ENCODE measurements at places on chromosomes 5 and 9.

GRCh38 chr5:178122346-178122745, 8.5 kb upstream of the RMND5B start:
- DNase-seq, result no peak

GRCh38 chr5:141508798-141509611, 20.1 kb downstream of the PCDHGC5 start:
- no peak for DNase-seq

GRCh38 chr9:4380406-4380805, 80.5 kb upstream of the GLIS3 start:
- DNase-seq, result no peak

GRCh38 chr5:1651250-1651649, 127.5 kb upstream of the LPCAT1 start:
- DNase-seq, result no peak

DNA sequence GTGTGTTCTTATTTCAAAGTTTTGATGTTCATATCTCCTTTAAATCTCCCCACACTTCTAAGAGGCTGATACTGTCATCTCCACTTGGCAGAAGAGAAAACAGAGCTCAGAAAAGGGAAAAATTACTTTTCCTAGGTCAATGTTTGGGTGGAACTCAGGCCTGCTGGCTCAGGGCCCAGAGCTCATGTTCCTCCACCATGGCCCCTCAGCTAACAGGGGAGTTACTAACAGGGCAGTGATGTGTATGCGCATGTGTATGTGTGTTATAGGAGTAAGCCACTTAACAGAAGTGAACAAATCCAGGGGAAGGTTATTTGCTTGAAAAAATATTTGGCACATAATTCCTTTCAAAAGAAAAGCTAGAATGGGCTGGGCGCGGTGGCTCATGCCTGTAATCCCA, 2.5 kb downstream of the C1QTNF2 start:
- no peak for DNase-seq

GRCh38 chr9:35736201-35736633, 3.8 kb downstream of the CREB3 start:
- no peak for DNase-seq

GRCh38 chr9:113616621-113617496, 153.3 kb downstream of the RGS3 start:
- no peak for DNase-seq

DNA sequence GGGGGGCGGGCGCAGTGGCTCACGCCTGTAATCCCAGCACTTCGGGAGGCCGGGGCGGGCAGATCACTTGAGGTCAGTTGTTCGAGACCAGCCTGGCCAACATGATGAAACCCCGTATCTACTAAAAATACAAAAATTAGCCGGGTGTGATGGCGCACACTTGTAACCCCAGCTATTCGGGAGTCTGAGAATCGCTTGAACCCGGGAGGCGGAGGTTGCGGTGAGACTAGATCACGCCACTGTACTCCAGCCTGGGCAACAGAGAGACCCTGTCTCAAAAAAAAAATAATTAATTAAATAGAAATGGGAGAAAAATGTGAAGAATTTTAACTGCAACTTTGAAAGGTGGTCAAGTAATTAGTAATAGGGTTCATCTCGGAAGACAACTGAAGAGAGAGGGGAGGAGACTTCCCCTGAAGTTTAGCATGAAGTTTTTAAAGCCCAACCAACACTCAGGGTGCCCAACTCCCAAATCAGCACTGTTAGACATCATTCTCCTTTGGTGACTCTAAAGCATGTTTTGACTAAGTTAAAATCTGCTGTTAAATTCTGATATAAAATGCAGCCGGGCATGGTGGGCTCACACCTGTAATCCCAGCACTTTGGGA, 1.4 kb upstream of the CSNK1A1 start:
- no peak for DNase-seq

DNA sequence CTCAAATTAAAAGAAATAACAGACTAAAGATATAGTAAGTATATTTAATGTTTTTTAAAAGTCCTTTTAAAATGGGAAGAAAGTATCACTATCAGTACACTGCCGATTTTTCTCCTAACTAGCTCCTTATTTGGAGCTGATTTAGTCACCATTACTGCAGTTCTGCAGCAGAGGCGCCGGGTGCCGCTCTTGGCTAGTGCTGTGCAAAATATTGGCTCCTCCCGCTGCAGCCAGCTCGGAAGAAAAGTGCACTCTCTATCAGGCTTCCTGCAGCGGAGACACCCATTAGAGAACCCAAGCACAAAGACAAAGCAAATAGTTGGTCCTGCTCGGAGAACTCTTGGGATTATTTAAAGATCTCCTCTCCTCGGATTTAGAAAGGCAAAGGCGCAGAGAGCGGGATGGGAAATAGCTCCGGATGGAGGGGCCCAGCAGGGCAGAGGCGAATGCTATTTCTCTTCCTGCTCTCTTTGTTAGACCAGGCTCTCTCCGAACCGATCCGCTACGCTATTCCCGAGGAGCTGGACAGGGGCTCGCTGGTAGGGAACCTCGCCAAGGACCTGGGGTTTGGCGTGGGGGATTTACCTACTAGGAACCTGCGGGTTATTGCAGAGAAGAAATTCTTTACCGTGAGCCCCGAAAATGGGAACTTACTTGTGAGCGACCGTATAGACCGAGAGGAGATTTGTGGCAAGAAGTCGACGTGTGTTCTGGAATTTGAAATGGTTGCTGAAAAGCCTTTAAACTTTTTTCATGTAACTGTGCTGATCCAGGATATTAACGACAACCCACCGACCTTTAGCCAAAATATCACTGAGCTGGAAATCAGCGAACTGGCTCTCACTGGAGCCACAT, at the start of gene PCDHGB3:
PCDHGB3 (plus strand) TSS at position 249 of the 855 bp plus-strand sequence; CDS start at position 402, 153 bp downstream.
- no peak for DNase-seq

DNA sequence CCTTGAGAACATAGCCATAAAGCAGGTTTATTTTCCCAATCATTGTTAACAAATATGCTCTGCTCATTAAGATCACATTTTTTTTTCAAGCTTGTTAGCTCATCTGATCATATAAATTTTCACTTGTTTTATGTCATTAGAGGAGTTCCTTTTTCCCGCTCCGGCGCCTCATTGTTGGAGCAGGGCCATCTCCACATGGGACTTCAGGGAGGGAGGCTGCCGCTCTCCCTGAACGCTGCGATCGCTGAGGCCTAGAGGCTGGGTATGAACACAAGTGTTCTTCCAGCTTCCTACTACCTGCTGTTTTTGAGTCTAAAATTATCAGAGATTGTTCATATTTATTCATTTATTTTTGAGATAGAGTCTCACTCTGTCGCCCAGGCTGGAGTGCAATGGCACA, 246.9 kb downstream of the MPDZ start:
- DNase-seq, result no peak

DNA sequence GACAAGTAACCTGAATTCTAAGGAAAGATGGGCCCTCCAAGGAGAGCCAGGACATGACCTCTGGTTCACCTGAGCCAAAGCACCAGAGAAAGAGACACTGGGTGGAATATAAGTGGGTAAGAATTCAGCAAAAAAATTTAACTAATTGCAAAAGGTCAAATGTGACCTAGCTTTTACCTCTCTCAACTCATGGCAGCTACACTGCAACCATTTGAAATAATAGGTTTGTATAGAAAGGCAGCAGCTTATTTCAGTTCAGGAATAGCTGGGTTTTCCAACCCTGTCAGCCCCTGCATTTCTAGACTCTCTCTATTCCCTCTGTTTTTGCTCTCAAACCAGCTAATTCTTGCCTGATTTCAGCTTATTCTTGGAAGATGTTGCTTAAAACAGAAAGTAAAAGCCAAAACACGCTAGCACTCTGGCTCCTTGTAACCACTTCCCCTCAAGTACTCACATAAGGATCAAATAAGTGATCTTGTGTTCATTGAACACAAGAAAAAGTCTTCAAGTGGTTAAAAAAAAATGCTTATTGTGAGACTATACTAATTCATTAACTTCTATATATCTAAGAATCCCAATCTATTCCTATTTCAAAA, 101.1 kb upstream of the NR4A3 start:
- no peak for DNase-seq

DNA sequence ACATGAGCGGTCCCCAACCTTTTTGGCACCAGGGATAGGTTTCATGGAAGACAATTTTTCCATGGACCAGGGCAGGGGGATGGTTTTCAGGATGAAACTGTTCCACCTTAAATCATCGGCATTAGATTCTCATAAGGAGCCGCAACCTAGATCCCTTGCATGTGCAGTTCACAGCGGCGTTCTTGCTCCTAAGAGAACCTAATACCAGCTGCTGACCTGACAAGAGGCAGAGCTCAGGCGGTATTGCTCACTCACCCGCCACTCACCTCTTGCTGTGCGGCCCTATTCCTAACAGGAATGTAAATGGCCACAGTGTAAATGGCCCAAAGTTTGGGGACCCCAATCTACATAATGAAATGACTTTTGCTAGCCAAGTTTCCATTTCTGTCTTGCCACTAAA, 3.1 kb upstream of the PLIN2 start:
- DNase-seq, result no peak

DNA sequence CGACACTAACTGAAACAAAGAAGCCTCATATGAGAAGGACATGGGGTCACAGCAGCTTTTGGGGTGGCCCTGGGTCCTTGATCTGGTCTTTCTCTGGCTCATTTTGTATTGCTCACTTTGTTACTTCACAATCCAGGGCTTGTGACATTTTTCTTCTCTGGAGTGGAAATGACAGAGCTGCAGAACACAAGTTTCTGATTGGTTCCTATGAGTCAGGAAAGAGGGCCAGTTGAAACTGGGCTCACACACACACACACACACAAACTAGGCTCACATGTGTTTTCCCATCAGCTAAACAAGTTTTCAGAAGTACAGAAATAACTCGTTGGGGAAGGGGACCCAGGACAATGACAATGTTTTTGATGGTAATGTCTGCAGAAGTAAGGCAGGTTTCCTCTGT, 54.3 kb downstream of the TMC1 start:
- DNase-seq, result no peak

GRCh38 chr5:111367115-111367514, 142.9 kb downstream of the CAMK4 start:
- DNase-seq, result no peak

DNA sequence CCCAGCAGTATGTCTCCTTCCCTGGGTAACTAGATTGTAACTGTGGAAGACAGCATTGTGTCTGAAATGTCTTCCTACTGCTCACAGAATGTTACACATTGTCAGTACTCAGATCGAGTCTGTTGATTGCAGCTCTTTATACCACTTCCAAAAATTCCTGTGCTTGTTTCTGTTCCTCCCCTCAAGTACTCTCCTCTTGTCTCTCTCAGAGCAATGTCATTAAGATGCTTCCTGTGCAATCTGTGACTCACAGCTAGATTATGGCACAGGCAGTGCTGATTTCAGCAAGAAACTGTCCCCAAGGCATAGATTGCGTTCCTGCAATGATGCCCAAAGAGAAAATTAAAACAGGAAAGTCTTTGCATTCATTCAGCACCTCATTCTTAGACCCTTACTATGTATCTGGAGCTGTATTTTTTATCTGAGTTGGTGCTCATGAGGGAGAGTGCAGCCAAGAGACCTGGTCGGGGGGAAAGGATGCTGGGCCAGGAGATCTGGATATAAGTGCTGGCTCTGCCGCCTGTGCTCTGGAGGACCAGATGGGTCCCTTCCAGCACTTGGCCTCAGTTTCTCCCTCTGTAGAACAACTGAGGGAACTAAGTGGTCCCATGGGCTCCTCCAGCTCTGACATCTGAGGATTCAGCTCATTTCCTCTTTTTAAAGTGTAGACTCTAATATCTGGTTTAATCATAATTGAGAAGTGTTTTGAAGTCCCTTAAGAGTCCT, 40.8 kb upstream of the GNPDA1 start:
- no peak for DNase-seq

DNA sequence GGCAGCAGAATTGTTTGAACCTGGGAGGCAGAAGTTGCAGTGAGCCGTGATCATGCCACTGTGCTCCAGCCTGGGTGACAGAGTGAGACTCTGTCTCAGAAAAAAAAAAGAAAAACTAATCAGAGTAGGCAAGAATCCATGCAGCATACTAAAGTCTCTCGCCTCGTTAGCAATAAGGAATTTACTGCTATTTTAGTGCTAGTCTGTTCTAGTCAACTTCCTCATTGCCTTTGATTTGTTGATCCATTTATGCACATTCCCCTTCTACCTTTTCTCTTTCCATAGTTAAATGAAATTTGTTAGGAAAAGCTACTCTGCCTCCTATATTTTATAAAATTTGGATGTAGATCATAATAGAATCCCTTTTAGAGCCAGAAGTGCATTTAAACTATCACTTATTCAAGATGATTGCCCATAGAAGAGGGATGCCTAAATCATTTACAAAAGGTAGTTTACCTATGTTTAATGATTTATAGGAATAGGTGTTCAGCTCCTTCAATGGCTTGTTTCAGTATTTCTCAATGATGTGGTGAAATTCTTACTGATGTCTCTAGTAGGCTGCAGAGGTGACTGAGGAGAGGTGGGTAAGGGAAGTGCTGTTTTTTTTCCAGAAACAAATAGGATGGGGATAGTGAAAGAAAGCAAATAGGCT, 1.9 kb downstream of the LRRC19 start:
- DNase-seq, result no peak

- DNase-seq, result no peak
Observed at GRCh38 chr9:87492642-87493041, 5.0 kb upstream of the DAPK1 start.

- no peak for DNase-seq
Observed at GRCh38 chr9:132007371-132008025, 72.2 kb downstream of the MED27 start.

- DNase-seq, result peak; percentile 63
Observed at GRCh38 chr9:114339130-114339908, 9.7 kb downstream of the ORM2 start.

DNA sequence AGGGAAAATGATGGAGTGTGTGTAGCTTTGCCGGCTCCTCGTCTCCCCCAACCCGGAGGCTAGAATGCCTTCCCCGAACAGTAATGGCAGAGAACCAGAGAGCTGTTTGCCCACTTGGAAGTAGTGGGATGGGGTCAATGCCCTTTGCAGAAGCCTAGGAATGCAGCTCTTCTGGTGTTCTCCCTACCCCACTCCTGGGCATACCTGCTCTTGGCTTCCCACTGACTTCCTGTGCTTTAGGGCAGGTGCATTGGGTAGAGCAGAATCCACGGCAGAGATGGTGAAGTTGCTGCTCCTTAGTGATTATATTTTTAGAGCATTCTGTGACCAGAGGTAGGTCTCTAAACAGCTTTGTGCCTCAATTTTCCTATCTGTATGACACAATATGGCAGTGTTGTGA, 134.6 kb downstream of the BOD1 start:
- no peak for DNase-seq

GRCh38 chr9:15286161-15286821, 20.7 kb downstream of the TTC39B start:
- no peak for DNase-seq

DNA sequence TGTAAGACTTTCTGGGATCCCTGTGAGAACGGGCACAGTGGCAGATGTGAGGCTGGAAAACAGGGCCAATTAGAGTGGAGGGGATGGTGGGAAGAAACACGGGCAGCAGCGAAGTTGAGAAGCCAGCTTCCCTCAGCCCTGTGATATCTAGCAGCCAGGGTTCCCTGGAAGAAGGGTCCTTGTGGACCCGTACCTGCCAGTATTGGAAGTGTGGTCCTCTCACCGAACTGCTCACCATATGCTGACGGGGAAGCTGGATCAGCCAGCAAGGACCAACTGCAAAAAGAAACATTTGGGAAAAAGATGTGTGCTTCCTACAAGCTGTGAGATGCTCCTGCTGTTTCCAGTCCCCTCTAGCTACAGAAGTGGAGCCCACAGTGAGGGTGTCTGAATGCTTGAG, 13.6 kb downstream of the CKMT2 start:
- DNase-seq, result no peak

GRCh38 chr5:157925786-157926671, 67.1 kb upstream of the CLINT1 start:
- no peak for DNase-seq
